Neural progenitor cell (in vitro differentiated cells): ENCODE measurements at places on chromosomes 3 and 15. TPM values are rescaled to one million over a fixed set of nuclear protein-coding genes. Genes with fewer than 3 reads are reported as not detected.

Gene SPTSSB
- total RNA-seq: 1.1 and 1.2 TPM in 2 replicates

Gene ADAMTS17
- total RNA-seq: 1.1 and 1.5 TPM in 2 replicates

DNA sequence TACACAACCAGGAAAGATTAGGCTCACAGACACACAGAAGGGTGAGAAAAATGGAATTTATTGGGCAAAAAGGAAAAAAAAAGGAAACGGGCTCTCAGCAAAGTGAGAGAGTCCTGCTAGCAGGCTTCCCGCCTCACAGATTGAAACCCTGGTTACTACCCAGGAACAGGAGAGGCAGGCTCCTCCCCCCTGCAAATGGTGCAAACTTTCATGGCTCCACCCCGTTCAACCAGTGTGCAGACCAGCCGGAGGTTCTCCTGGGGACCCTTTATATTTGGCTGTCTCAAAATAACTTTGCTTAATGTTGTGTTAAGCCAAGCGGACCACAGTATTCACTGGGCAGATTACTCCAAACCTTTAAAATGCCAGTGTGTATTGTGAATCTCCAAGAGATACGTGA, 40.3 kb downstream of the IL1RAP start:
- DNase-seq: no peak
- H3K4me3 ChIP-seq: no peak overlapping the region
- H3K27ac ChIP-seq: no peak overlapping the region
- H3K4me1 ChIP-seq: peaks cover 3% of the 10 kb centered on the region
- no peaks in the 10 kb centered on the region for H3K27me3 ChIP-seq
- H3K36me3 ChIP-seq: no peaks in the 10 kb centered on the region

- no peak overlapping the region for H3K4me3 ChIP-seq
- H3K36me3 ChIP-seq: no peaks in the 10 kb centered on the region
- peaks cover 13% of the 10 kb centered on the region for H3K4me1 ChIP-seq
- H3K27ac ChIP-seq: no peak overlapping the region
Observed at GRCh38 chr15:70507772-70508371, 255.5 kb downstream of the UACA start.

DNA sequence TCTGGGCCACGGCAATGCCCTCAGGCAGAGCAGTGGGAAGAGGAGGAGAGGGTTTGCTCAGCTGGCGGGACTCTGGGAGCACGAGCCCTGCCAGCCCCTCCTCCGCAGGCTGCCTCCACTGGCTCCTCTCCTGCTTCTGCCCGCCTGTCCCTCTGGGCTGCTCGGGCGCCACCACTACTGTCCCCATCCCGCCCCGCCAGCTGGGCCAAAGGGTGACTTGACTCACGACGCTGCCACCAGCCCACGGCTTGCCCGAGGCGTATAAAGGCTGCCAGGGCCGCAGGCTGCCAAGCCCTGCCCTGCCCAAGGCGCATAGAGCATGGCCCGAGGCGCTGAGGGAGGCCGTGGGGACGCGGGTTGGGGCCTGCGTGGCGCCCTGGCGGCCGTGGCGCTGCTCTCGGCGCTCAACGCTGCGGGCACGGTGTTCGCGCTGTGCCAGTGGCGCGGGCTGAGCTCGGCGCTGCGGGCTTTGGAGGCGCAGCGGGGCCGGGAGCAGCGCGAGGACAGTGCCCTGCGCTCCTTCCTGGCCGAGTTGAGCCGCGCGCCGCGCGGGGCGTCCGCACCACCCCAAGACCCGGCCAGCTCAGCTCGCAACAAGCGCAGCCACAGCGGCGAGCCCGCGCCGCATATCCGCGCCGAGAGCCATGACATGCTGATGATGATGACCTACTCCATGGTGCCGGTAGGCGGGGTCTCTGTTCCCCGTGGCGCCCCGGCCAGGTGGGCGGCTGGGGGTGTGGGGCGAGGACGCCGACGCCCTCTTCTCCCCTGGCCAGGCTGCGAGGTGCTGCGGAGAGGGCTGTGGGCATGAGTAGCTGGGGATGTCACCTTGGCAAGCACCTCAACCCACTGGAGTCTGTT, at the start of gene GLDN:
TSS of gene GLDN (plus strand) at position 290 of the 861 bp plus-strand sequence. CDS start at position 320, 30 bp downstream.
- peak within 1 kb of the TSS; percentile 47 for H3K4me3 ChIP-seq
- H3K4me1 ChIP-seq: peaks cover 8% of the 10 kb centered on the region
- H3K36me3 ChIP-seq: no peaks in the 10 kb centered on the region
- H3K27me3 ChIP-seq: peaks cover 67% of the 10 kb centered on the region

GRCh38 chr3:123749711-123750110, 134.4 kb downstream of the MYLK start:
- no peak for DNase-seq
- H3K27me3 ChIP-seq: no peaks in the 10 kb centered on the region
- no peak overlapping the region for H3K4me3 ChIP-seq
- no peaks in the 10 kb centered on the region for H3K36me3 ChIP-seq
- H3K27ac ChIP-seq: no peak overlapping the region
